Natural killer cell (primary cell): ENCODE measurements at places on chromosomes 3 and 15.
A peak's percentile ranks its signal among the peaks of the same experiment; 100 is the strongest.

- no peak for DNase-seq
Measured at GRCh38 chr15:65421360-65422215, 1.2 kb downstream of the IGDCC4 start.

- DNase-seq = no peak
Measured at GRCh38 chr3:32470362-32470761, 32.3 kb downstream of the CMTM6 start.

GRCh38 chr3:148950806-148951205, 40.5 kb upstream of the GYG1 start:
- no peak for DNase-seq

DNA sequence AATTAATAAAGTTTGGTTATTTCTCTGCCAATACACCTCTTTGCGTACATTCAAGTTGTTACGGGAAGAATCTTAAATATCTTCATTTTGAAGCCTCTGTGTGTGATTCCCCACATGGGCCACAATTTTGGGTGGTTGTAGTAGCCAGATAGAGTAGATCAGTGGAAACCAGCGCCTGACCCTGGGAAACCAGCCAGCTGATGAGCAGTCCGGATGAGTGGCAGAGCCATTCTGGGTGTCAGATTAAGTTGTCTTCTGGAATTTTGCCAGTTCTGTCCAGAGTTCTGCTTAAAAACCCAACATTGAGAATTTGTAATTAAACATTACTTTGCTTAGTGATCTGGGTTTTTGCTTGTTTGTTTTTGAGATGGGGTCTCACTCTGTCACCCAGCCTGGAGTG, 49.7 kb downstream of the MRPS25 start:
- DNase-seq = no peak

- no peak for DNase-seq
Measured at GRCh38 chr15:46278062-46278461, 643.2 kb downstream of the SQOR start.

DNA sequence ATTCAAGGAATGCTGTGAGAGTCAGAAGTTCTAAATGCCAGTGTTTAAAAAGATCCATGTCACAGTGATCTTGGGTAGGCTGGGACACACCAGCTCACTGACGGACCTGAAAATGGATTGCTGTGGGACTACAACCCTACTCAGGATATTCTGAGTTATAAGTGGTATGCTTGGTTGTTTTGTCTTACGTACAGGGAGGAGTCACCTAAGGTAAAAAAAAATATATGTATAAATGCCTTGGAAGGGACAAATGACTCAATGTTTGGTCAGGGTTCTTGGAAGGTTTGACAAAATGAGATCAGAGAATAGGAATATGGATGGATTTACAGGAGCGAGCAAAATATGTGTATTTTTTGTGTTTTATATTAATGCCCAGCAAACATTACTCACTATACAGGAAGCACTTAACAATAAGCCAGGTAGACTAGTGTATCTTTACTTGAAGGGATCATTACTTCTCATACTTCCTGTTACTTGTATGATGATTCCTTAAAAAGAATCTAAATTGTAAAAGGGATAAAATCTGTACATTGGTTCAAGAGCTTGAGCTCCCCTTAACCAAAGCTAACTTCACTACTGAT, 767.3 kb downstream of the GBE1 start:
- no peak for DNase-seq

GRCh38 chr3:148735597-148735996, 37.9 kb downstream of the AGTR1 start:
- DNase-seq = no peak

DNA sequence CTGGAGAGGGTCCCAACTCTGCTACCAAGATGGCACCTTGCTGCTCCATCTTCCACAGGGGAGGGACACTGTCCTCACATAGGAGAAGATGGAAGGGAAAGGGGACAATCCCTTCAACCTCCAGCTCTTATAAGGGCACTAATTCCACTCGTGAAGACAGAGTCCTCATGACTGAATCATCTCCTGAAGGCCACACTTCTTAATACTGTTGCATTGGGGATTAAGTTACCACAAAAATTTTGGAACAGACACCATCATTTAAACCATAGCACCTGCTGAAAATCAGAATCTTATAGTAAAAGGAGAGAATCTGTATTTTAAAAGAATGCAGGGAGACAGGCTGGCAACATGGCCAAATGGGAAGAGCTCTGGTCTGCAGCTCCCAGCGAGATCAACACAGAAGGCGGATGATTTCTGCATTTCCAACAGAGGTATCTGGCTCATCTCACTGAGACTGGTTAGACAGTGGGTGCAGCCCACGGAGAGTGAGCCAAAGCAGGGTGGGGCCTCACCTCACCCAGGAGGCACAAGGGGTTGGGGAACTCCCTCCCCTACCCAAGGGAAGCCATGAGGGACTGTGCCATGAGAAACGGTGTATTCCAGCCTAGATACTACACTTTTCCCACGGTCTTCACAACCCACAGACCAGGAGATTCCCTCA, 69.4 kb upstream of the LIPC start:
- DNase-seq = no peak

GRCh38 chr15:36761132-36761847, 181.9 kb downstream of the CDIN1 start:
- no peak for DNase-seq

DNA sequence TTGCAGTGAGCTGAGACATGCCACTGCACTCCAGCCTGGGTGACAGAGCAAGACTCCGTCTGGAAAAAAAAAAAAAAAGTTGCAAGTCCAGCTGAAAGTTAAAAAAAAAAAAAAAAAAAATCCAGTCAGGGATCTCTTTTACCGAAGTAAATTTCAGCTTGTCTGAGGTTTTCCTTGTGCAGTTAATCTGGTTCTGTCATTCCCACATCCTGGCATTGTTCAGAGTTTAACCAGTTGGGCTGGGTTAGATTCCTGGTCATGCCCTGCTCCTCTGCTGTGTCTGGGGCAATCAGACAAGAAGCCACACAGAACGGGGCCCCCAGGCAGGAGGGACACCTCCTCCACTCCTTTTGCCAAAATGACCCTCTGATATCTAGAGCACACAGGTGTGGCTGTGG, 84.1 kb upstream of the KLHL25 start:
- no peak for DNase-seq

- no peak for DNase-seq
Measured at GRCh38 chr3:158456114-158456513, 114.9 kb upstream of the MLF1 start.

DNA sequence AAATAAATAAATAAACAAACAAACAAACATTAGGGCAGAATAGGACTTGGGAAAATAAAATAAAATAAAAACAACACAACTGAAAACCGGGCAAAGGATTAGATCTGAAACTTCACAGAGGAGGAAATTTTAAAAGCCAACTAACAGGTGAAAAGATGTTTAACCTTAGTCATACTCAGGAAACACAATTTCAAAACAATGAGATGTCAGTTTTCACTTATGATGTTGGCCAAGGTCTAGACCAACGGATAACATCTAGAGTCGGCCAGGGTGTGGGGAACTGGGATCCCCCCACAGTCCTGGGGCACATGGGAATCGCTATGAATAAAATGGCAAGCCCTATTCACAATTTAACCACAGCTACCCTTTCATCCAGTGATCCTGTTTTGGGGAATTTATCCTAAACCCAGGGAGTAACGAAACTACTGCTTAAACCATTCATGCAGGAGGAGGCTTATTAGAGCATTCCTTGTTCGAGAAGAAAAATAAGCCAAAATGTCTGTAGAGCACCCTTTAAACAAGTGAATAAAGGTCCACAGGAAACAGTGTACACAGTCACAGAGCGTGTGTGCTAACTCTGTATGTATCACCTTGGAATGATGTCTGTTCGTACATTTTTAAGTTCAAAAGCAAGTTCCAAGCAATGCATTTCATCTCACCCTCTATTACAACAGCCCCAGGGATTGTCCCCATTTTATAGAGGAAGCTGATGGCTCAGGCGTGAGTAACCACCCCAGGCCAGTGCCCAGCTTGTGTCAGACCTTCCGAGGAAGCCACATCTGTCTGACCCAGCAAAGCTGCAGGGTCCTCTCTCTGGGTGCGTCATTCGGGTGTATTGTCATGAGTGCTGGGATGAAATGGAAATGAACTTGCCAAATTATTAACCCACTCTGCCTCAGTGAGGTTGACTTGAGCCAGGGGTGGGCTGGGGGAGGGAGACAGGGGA, 6.3 kb upstream of the ANPEP start:
- no peak for DNase-seq

GRCh38 chr3:107942244-107942643, 148.6 kb downstream of the CD47 start:
- DNase-seq = peak; percentile 25

DNA sequence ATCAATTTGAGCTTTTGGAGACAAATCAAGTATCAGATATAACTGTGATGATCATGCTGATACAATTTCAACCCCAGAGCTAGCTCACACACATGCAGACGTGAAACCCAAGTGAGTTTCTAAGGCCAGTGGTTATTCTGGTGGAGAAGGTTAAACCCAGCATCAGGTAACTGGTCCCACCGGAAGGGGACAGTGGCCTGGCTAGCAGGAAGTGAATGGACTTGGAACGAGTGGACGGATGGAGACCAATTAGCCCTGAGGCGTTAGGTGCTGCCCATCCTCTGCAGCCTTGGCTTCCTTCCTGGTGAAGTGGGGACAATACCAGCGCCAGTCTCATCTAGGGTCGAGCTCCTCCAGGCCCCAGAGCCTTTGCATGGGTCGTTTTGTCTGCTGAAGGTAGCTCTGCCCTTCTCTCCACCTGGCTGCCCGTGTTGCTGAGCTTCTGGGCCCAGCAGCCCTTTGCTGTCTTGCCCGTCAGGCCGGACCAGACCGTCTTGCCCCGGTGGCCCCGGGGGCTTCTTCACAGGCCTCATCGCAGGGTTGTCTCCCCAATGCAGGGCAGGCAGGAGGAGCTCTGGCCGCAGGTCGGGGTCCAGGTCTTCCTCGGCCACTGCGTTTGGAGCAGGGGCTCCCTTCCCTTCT, 915 bp upstream of the KCTD6 start:
- peak; percentile 25 for DNase-seq

- DNase-seq = no peak
Measured at GRCh38 chr15:72276326-72276700, 4.0 kb upstream of the PARP6 start.

DNA sequence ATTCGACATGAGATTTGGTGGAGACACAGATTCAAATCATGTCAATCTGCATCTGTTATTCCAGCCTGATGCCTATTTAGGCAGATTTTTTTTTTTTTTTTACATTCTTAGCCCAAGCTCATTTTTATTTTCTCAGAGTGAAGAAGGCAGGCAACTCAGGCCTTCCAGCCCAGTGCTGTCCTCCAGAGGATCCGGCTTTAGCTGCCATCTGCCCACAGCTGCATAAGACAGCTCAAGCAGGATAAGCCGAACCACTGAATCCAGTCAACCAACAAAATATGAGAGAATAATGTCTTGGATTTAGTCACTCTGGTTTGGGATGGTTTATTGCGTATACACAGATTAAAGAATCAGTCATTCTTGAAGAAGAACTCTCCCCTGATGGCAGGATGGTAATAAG, 19.9 kb upstream of the COLQ start:
- DNase-seq = no peak

DNA sequence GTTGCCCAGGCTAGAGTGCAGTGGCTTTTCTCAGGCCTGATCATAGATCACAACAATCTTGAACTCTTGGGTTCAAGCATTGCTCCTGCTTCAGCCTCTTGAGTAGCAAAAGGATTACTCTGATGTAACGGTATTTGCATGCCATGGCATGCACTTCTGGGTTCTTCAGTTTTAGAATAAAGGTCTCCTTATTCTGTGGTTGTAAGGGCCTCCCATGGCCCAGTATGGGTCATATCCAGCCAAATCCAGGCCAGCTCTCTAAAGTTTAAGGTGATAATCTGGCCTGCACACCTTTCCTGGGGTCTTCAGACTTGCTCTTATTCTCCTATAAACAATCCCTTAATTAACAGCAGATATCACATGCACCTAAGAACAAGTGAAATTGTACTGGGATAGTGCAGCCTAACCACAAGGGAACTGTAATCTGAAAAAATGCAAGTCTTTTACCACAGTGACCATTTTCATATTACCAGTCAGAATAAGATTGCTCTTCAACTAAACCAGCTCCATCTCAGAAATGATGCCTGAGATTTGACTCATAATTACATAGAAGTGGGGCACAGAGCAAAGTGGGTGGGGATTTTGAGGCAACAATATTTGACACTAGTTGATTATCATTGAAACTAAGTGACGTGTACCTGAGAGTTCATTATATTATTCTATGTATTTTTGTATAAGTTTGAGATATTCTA, 25.4 kb downstream of the COMMD2 start:
- DNase-seq = no peak

GRCh38 chr3:126654571-126655383, at the start of gene TXNRD3:
TSS of gene TXNRD3 (minus strand) at chr3:126655124.
- peak; percentile 43 for DNase-seq

- no peak for DNase-seq
Measured at GRCh38 chr3:195003893-195004289, 267.1 kb downstream of the XXYLT1 start.

DNA sequence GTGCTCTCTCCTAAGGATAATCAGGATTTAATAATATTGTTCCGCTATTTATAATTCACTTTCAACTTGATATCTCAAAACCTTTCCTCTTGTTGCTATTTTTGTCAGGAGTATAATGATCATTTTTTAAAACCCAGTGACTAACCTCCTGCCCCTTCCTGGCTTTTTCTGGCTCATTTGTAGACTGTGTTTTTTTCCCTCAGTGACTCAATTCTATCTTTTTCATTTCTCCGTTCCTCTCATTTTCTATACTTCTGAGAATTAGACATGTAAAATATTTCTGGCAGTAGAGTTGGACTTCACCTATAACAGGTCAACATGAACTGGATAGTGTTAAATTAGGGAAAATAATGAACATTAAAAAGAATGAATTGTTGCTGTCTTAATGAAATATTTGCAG, 490.7 kb downstream of the EDEM1 start:
- DNase-seq = no peak

DNA sequence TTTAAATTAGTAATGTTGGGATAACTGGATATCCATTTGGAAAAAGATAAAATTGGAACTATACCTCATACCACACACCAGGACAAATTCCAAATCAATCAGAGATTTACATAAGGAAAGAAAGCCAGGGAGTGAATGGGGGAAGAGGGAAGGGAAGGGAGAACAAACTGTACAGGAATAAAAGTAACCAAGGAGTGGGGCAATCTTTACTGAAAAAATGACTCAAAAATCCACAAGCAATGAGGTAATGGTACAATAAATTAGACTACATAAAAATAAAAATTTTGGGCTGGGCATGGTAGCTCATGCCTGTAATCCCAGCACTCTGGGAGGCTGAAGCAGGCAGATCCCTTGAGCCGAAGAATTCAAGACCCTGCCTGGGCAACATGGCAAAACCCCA, 82.6 kb downstream of the MLH1 start:
- DNase-seq = no peak

DNA sequence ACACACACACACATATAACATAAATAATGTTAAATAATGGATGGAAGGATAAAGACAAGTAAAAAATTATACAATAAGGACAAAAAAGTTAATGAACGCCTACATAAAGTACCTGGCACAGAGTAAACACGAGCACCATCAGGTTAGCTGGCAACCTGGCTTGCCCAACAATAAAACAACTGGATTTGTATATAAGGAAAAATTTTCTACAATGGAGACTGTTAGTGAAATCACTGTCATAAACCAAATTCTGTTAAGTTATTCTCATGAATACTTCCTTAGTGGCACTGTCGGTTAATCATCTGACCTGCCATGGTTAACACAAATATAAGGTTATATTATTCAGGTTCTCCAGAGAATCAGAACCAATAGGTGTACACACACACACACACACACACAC, 54.8 kb downstream of the DPH6 start:
- no peak for DNase-seq
